Suppressor macrophage treated with lipopolysaccharide for 1 hour (primary cell): ENCODE measurements at places on chromosomes 12 and 14.

DNA sequence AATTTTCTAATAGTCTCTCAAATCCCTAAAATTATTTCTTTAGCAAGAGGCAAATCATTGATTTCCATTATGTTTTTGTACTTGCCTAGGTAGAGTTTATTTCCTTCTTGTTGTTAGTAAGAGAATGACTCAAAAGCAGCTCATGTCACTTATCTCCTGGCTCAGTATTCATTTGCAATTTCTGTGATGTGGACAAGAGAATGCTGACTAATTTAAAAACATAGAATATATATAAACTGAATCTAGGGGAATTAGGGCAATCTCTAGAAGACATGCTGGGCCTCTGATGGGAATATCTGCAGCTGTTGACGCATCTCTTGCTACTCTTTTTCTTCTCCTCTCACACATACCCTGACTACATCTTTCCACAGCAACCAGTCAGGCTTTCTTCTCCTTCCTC lies 130.8 kb upstream of the PRKD1 start:
- no peak for DNase-seq

- no peak for DNase-seq
Measured at GRCh38 chr14:72416081-72416849, 477.6 kb downstream of the DPF3 start.

DNA sequence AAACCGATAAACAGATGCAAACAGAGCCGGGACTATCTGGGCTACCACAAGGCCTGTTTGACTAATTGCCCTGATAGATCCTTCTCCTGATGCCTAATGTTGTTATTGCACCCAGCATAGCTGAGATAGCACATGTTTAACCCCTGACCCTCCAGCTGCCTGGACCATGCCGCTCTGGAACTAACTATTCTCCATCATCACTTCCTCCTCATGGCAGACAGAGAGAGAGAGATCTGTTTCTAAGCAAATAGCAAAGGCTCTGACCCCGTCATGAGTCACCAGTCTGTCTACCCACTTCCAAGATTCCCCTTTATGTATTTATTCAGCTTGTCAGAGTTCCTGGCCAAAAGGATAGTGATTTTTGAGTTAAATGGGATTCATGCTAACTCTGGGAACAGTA lies 58.2 kb upstream of the FLRT2 start:
- peak; percentile 79 for DNase-seq

- DNase-seq = no peak
Measured at GRCh38 chr12:77882709-77883108, 52.0 kb downstream of the NAV3 start.

DNA sequence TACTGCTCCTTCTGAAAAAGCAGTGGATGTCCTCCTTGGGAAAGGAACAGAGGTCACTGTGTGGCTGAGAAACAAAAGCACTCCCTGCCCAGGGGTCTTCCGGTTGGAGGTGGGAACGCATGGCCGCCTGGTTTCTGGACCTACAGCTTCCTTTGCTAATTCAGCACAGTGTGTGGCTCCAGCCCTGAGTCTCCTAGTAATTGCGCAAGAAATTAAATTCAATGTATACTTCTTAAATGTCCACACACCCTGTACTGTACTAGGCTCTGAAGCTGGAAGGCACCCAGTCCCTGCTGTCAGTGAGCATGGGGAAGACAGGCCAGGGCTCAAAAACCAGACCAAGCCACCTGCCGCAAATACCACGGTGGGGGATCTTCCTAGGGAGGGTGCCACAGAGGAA lies 13.4 kb downstream of the SLC24A4 start:
- no peak for DNase-seq

GRCh38 chr14:76456891-76457586 lies 81.1 kb downstream of the ESRRB start:
- no peak for DNase-seq

GRCh38 chr12:124332058-124332672 lies 37.3 kb downstream of the RFLNA start:
- DNase-seq = no peak

DNA sequence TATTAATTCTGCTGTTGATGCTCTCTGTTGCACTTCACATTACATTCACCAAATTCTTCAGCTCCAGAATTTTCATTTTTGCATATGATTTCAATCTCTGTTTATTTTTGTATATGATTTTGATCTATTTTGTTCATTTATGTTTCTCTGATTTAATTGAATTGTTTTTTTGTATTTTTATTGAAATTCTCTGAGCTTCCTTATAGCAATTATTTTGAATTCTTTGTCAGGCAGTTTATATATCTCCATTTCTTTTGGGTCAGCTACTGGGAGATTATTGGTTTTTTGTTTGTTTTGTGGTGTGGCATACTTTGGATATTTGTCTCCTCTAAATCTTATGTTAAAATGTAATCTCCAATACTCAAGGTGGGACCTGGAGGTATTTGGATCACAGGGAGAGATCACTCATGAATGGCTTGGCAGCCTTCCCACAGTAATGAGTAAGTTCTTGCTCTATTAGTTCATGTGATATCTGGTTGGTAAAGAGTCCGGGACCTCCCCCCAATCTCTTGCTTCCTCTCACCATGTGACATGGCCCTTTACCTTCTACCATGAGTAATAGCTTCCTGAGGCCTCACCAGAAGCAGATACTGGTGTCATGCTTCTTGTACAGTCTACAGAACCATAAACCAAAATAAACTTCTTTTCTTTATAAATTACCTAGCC lies 8.7 kb upstream of the TCL1A start:
- no peak for DNase-seq

- DNase-seq = no peak
Measured at GRCh38 chr12:16603916-16604575, 1.9 kb downstream of the LMO3 start.

GRCh38 chr12:9660046-9660445 lies 9.5 kb upstream of the CLEC2D start:
- no peak for DNase-seq

- no peak for DNase-seq
Measured at GRCh38 chr14:24254630-24255392, 8.2 kb downstream of the TGM1 start.

GRCh38 chr14:100058777-100059437 lies 6.3 kb upstream of the EVL start:
- no peak for DNase-seq

DNA sequence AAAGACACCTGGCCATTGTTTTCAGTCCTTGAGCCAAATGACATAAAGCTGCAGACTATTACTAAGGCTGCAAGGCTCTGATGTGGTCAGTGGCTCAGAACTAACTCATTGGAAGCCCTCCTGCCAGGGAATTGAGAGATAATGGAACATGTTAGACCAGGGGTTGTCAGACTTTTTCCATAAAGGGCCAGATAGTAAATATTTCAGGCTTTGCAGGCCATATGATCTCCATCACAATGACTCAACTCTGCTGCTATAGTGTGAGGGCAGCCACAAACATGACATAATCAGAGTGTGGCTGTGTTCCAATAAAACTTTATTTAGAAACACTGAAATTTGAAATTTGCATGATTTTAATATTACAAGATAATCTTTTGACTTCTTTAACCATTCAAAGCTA lies 140.3 kb downstream of the TMEM30B start:
- DNase-seq = no peak

DNA sequence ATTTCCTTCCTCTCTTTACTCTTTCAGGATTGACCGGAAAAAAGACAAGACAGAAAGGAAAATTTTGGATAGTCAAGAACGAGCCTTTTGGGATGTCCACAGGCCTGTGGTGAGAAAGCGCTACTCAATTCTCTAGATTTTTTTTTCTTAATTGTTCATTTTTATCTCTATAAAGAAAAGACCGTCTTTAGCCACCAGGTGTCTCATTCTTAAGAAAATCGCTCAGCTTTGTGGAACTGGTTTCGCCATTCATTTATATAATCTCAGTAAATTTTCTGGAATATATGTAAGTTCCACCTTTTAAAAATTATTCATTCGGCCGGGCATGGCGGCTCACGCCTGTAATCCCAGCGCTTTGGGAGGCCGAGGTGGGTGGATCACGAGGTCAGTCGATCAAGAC lies 421.1 kb downstream of the DPF3 start:
- peak; percentile 25 for DNase-seq
